ENCODE measurements at places on chromosomes 7 and 10.
A peak's percentile ranks its signal among the peaks of the same experiment; 100 is the strongest.

DNA sequence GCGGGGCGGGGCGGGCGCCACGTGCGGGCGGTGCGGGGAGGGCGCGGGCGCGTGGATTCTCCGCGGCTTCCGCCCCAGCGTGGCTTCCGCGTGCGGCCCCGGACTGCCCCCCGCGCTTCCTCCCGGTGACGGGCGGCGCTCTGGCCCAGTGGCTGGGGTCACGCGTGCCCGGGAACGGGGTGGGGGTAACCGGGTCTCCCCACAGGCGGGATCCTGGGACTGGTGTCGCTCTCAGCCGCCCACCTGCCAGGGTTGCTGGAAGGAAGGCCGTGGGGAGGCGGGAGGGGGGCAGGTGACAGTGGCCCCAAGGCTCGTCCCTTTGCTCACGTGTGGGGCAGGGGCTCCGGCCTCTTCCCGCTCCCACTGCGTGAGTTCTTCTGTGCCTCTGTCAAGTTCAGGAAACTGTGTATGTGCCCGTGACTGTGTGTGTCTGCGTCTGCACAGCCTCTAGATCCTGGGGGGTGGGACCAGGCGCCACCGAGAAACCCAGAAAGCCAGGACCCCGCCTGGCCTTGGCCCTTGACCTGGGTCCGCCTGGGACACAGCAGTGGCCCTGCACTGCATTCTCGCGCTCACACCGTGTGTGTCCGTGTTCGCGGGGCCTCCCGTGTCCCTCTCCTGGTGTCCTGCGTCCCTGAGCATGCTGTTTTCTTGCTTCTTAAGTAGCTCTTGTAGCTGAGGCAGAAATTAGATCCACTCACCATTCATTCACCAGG lies 919 bp downstream of the MAFK start:
- peak; percentile 44 for DNase-seq

DNA sequence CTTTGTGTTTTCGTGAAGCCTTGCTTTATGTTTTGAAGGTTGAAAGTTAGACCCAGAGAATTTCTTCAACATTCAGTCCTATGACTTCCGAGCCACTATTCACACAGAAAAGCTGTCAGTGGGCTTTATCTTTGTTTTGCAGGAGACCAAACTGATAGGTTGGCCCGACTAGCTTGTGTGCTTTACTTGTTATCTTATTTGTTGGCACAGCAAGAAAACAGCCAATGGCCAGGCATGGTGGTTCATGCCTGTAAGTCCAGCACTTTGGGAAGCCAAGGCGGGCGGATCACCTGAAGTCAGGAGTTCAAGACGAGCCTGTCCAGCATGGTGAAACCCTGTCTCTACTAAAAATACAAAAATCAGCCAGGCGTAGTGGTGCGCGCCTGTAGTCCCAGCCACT lies 16.0 kb upstream of the GDI2 start:
- no peak for DNase-seq

DNA sequence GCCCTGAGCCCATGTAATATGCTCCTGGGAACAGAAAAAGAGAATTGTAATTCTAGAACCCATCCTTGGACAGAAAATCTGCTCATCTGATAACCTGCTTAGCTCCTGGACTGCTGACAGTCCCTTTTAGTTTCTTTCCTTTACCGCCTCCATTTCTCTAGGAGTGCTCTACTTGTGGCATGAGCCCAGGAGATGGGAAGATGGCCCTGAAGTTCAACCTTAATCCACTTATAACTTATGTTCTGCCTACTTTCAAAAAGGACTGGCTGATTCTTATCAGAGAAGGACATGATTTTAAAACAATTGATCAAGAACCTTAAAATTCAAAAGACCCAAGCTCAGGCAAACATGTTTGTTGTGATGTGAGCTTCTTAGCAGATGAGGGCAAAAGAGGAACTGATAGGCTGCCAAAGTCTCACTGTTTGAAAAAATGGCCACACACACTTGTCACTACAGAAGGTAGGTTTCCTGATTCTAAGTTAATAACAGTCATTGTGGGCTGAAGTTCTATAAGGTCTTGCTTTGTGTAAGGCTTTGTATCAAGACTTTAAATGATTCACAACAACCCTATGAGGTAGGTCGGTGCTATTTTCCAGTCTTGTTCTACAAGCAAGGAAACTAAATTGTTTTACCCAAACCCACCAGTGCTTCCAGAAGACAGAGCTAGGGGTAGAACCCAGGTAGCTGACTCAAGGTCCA lies 94.3 kb upstream of the AFAP1L2 start:
- DNase-seq, result peak; percentile 9

GRCh38 chr7:17706275-17706674 lies 234.0 kb downstream of the SNX13 start:
- DNase-seq, result no peak

DNA sequence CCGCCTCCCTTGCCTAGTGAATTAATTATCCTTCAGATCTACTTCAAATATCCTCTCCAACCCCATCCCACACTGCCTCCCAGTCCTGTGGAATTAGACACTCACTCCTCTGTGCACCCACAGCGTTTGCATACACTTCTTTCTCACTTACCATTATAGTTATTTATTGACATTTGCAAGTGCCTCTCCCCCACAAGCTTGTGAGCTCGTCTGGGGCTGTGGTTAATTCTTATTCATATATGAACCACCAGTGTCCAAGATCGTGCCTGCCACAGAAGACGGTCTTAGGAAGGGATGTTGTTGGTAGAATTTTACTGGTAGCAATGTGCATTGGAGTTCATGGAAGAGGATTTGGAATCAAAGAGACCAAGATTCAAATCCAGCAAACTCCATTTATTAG lies 68.1 kb upstream of the AOAH start:
- DNase-seq, result no peak

DNA sequence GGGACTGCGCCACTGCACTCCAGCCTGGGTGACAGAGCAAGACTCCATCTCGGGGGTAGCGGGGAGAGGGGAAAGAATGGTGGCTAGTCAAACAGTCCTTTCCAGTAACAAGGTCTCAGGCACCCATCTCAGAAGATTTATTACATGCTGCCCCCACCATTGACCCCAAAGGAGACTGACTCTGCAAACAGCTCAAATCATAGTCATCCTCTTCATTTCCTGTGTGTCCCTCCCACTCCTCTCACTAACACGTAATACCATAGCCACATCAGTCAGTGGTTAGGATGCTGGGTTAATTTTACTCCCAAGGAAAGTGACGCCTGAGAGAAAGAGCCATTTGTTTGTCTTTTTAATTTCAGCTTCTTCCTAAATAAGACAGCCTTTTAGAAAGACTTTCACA lies 56.6 kb upstream of the BET1 start:
- DNase-seq, result no peak

GRCh38 chr10:6069081-6069931 lies 7.1 kb upstream of the IL2RA start:
- no peak for DNase-seq

- no peak for DNase-seq
These were observed 124.9 kb downstream of the ANLN start for GRCh38 chr7:36514289-36515243.

- DNase-seq, result no peak
These were observed 49.6 kb downstream of the TES start for GRCh38 chr7:116259871-116260440.

- no peak for DNase-seq
These were observed 25.0 kb upstream of the AQP1 start for GRCh38 chr7:30886608-30887011.

GRCh38 chr10:28281726-28282315 lies 21.0 kb downstream of the MPP7 start:
- DNase-seq, result no peak

DNA sequence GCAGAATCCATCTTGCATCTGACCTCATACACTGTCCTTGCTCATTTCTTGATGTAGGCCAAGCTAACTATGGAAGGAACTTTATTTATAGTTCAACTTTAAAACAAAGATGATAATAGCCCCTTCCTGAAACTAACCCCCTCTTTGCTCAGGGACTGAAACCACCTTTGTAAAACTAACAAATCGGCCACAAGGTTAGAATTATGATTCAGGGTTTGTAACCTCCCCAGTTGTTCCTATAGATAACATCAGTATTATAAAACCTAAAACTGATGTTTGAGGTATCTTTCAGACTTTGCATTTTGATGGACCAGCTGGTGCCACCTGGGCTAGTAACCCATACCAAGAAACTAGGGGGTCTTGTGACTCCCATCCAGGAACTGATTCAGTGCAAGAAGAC lies 143.4 kb downstream of the SH2D4B start:
- no peak for DNase-seq

DNA sequence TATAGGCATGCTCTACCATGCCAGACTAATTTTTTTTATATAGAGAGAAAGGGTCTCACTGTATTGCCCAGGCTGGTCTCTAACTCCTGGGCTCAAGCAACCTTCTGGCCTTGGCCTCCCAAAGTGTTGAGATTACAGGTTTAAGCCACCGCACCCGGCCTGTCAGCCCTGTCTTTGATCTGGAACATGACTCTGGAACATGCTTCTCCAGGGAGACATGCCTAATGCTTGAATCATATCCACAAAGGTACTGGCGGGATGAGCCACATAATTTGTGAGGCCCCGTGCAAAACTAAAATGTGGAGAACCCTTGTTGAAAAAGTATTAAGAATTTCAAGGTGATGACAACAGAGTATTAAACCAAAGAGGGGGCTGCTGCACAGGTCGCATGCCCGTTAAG lies 282.8 kb downstream of the ARHGAP12 start:
- no peak for DNase-seq

GRCh38 chr10:5892007-5892406 lies 2.0 kb downstream of the FBH1 start:
- DNase-seq, result no peak

- DNase-seq, result no peak
These were observed 24.6 kb downstream of the PRSS2 start for GRCh38 chr7:142795339-142795863.

- no peak for DNase-seq
These were observed 111.3 kb downstream of the FRMD4A start for GRCh38 chr10:14219411-14219810.

GRCh38 chr7:50330696-50331095 lies 26.2 kb downstream of the IKZF1 start:
- no peak for DNase-seq

- DNase-seq, result peak; percentile 25
These were observed at the start of gene IL6 for GRCh38 chr7:22726907-22727713. Gene IL6, plus strand, starts transcription at chr7:22727200. Its CDS starts 63 bp downstream, at chr7:22727263.

DNA sequence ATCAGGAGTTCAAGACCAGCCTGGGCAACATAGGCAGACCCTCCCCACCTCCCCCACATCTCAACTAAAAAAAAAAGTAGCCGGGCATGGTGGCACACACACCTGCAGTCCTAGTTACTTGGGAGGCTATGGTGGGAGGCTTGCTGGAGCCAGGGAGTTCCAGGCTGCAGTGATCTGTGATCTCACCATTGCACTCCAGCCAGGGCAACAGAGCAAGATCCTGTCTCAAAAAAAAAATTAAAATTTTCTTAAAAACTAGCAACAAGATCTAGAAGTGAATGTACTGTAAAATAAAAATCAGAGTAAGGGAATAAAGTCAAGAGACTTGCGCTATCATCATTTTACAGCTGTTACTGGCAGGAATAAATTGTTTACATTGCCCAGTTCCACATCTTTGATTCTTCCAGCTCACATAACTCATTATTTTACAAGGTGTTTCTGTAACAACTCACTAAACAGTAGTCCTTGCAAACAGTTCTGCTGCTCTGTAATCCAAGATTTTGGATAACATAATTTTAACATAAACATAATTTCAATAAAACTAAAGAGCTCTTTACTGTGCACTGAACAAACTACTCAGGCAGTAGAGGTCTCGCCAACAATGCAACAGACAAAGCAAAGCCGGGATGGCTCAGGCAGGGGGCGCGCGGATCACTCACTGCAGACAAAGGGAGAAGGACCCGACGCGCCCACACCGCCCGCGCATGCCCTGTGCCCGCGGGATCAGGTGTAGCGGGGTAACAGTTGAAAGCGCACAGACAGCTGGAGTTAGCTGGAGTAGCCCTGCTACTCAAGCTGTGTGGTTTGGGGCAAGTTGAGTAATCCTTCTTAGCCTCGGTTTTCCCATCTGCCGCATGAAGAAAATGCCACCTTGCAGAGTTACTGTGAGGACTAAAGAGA lies 73.3 kb upstream of the NFE2L3 start:
- peak; percentile 52 for DNase-seq

DNA sequence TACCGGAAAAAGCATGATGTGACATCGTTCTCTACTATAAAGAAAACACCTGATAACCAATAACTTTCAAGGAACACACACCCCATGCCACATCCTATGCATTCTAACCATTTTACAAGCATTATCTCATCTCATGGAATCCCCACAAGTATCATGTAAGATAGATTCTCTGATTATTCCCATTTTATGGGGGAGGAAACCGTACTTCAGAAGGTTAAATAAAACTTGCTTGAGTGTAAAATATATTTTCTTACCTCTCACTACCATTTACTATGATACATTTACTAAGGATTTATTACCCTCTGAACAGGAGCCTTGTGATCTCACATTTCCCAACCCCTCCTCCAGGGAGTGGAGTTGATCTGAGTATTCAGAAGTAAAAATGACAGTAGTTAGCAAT lies 522.7 kb downstream of the CNTNAP2 start:
- DNase-seq, result no peak

DNA sequence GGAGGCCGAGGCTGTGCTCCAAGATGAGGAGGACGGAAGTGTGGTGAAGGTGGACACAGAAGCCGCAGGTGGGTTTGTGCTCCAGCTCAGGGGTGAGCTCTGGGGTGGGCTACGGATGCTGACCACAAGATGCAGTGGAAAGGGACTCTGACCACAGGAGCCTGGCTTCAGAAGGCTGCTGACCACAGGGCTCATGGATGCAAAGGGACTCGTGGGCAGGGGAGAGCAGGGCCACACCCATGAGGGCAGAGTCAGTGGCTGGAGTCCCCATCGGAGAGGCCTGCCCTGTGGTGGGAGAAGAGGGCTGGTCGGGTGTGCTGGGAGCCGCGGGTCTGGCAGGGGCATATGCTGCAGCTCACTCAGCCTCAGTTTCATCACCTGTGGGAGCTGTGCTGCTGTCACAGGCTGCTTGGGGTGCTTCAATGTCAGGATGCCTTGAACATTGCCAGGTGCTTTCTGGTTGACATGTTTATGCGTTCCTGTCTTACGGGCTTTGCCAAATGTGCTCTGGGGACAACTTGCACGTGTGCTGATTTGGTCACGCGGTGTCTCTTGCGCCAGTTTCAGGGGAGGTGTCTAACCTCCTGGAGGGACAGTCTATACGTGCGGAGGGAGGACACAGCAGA lies 13.7 kb downstream of the SCART1 start:
- DNase-seq, result no peak

DNA sequence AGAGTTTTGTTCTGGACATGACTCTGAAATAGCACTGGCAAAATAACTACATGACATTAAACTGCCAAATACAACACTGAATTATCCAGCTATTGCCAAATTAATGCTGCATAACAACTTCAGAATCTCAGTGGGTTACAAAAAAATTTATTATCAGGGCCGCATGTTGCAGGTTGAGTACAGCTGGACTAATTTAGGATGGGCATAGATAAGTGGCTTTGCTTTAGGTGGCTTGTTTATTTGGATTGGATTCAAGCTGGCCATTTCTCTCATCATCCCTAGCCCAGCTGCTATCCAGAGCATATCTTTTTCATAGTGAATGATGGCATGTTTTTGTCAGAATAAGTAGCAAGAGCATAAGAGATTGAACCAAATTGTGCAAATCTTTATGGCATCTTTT lies 1277.1 kb downstream of the REEP3 start:
- no peak for DNase-seq

- no peak for DNase-seq
These were observed 1133.8 kb downstream of the SORCS3 start for GRCh38 chr10:105774881-105775280.

- no peak for DNase-seq
These were observed 14.4 kb upstream of the CUBN start for GRCh38 chr10:17144032-17144431.

All from inflammatory macrophage (primary cell).